ENCODE measurements at places on chromosomes 2 and 18.

DNA sequence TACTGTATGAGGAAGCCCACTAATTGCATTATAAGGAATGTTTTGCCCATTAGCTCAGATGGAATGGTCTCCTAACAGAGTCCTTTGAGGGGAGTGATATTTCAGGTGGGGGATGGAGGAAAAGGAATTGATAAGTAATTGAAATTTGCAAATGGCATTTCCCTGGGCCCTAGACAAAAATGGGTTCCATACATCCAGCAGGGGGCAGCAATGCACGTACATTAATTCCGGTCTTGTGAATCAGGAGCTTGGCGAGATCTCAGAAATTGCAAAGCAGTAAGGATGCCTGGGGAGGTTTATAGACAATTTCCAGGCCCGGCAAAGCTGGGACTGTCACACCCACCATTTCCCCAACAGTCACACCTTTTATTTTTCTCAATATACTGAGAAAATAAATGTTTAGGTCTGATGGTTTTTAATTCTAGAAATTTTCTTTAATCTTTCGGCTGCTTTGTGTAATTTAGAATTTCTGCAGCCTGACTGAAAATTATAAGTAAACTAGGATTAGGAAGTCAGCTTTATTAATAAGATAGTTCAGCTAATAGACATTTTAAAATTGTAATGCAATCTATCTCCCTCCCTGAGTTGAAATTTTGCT is 122.8 kb downstream of the LYPD1 start:
- DNase-seq = peak; percentile 43

- no peak for DNase-seq
Measured at GRCh38 chr2:42124011-42124785, 45.0 kb upstream of the EML4 start.

- DNase-seq = no peak
Measured at GRCh38 chr2:60023256-60023985, 530.0 kb downstream of the BCL11A start.

- DNase-seq = no peak
Measured at GRCh38 chr2:237459741-237460174, 27.3 kb upstream of the MLPH start.

DNA sequence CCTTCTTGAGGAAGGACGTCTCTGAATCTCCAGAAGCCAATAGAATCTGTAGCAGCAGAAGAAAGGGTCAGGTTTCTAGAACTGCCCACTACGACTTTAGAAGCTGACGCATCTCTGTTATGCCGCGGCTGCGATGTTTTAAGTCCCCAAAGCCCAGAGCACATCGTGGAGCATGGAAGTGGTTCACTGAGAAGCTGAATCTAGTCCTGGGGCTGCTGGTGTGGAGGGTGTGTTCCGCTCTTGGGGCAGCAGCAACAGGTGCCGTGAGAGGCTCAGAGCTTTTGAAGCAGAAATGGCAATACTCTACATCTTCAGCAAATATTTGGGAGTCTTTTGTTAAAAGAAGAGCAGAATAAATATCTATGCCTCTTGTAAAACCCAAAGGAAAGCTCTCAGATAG is 48.9 kb upstream of the RMDN2 start:
- no peak for DNase-seq

DNA sequence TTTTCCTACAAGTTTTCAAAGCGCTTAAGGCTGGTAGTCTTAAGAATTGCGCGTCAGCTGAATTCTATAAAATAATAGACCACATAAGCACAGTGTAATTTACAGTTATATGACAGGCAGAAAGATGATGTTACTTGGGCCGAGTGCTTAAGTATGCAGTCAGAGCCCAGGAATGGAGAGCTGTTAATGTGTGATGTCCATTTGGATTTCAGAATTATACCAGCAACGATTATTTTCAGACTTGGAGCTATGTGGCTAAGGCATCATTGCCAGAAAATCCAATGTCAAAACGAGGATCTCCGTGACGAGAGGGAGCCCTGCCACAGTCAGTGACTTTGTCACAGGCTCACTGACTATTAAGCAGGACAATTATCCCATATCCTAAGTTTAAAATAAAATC is 3.4 kb downstream of the KLF7 start:
- no peak for DNase-seq

DNA sequence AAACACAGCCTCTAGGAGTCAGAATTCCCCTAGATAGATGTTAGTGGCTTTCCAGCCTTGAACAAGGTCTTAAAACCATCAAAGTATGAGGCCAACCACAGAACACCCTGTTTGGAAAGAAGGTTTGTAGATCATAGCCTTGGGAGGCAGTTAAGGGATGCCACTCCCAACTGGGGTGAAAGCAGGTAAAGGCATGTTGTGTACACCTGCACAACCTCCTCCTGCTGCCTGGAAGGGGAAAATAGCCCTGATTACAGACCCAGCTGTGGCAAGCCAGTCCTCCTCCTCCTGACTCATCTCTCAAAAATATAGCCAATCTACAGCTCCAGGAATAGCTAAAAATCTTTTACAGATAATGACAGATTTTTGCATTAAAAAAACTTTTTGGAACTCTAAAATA is 108.1 kb downstream of the RBM43 start:
- no peak for DNase-seq

GRCh38 chr2:96399342-96400048 is 63.9 kb downstream of the NCAPH start:
- DNase-seq = no peak
